ENCODE measurements at places on chromosomes 3 and 15.

DNA sequence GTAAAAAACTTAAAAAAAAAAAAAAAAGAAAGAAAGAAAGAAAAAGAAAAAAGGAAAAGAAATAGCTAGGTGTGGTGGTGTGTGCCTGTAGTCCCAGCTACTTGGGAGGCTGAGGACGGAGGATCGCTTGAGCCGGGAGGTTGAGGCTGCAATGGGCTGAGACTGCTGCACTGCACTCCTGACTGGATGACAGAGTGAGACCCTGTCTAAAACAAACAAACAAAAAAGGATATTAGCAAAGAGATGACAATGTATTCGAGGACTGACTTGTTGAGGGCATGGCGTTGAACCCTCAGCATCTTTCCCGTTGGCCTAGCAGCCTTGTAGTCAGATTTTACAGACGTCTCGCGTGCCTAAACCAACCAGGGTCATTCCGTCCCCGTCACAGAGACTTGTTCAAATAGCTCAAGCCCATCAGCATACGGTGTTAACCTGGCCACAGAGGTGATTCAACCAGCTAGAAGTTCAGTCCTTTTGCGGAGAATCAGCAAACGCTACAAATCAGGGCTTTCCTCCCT lies 528 bp upstream of the NIT2 start:
- DNase-seq, result no peak

DNA sequence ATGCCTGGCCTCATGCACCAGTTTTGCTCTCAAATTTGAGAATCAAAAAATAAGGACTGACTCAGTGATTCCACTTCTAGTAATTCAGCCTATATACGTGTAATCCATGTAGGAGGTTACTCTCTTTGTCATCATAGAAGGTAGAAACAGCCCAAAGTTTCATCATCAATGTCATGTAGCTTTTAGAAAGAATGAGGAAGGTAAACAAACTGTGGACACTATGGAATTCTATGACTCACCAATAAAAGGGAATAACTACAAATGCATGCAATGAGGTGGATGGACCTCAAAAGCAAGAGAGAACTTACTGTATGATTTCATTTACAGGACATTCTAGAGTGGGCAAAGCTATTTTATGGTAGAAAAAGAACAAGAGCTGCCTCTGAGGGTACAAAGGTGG lies 93.2 kb upstream of the LRIG1 start:
- no peak for DNase-seq

DNA sequence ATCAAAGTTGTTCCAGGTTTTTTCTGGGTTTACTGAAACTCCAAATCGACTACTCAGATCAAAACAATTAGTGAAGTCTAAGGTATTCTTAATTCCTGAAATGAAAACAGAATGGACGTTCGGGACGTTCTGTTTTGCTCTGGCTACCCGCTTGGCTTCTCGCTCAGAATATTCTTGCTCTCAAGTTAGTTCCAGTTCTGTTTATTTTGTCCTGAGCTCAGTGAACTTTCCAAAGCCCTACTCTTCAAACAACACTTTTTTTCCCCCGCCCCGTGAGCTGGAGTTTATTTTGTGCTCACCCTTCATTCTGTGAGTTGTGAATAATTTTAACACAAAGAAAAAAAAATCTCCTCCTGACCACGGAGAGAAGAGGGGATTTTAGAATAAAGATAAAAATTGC lies 72.6 kb downstream of the SAMMSON start:
- no peak for DNase-seq

GRCh38 chr3:17039594-17039993 lies 154.8 kb downstream of the PLCL2 start:
- DNase-seq, result no peak

DNA sequence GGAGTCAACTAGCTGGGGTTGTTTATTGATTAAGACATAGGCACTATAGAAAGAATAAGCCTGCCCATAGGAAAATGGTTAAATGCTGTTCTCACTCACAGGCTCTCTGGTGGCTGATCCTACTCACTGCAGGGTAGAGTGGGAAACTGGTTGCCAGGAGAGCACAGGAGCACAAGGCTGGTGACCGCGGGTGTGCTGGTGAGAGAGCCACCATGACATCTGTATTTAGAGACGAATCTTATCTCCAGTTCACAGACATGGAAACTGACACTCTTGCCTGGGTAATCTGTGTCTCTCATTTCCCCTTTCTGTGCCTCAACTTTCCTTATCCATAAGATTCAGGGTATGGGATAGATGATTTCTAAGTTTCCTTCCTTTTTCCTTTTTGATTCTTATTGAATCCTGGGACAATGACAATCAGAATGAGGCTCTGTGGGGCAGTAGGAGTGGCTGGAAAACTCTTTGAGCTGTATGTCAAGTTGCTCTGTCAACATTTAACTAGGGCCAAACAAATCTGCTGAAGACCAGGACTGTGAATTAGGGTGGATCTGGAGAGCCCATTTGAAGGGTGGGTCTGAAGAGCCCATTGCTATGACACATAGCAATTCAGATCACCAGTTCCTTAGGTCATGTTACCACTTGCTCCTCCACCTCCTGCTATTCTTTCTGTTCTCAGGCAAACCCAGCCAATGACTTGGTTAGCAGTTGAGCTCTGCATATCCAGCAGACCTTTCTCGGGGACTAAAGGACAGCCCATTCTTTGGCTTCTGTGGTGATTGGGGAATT lies 286.1 kb upstream of the TBL1XR1 start:
- DNase-seq, result no peak

GRCh38 chr3:127307916-127308315 lies 20.1 kb upstream of the PRR20G start:
- no peak for DNase-seq

DNA sequence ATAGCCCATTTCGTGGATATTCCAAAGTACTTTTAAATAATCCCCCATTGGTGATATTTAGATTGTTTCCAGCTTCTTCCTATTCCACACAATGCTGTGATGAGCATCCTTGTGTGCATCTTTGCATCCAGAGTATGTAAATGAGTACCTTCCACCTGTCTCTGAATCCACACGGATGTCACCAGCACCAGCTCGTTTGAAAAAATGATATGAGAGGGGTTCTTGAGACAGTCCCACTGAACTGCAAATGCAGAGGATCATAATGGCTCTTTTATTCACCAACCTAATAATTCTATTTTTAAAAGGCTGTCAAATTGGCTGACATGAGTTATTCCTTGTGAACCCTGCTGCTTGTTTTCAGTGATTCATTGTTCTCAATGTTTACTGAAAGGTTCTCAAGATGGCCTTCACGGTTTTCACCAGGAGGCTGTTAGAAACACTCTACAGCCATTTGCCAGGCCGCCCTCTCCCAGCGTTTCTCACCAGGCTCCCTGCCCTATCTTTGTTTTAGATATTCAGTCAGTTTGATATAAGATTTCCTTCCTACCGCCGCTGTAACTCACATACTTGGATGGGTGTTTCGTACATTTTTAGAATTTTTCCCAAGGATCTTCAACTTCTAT lies 96.7 kb upstream of the PTPRG start:
- DNase-seq, result no peak

DNA sequence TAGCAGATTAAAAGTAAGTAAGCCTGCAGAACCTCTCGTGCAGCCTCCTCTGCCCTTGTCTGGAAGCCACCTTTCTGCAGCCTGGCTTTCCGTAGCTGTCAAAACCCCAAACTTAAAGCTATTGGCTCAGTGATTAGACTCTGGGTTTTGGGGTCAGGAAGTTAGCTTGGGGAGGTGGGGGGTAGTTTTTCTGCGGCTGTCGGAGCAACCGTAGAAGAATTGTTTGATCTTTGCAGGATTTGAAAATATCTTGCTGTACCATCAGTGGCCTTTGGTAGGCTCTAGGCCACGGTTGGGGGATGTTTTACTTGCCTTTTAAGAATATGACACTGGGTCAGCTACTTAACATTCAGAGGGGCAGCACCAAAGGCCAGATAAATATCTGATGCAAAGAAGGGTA lies 88.4 kb upstream of the RASGRP1 start:
- peak; percentile 55 for DNase-seq

- no peak for DNase-seq
Observed at GRCh38 chr3:106206613-106207012, 337.8 kb upstream of the CBLB start.

DNA sequence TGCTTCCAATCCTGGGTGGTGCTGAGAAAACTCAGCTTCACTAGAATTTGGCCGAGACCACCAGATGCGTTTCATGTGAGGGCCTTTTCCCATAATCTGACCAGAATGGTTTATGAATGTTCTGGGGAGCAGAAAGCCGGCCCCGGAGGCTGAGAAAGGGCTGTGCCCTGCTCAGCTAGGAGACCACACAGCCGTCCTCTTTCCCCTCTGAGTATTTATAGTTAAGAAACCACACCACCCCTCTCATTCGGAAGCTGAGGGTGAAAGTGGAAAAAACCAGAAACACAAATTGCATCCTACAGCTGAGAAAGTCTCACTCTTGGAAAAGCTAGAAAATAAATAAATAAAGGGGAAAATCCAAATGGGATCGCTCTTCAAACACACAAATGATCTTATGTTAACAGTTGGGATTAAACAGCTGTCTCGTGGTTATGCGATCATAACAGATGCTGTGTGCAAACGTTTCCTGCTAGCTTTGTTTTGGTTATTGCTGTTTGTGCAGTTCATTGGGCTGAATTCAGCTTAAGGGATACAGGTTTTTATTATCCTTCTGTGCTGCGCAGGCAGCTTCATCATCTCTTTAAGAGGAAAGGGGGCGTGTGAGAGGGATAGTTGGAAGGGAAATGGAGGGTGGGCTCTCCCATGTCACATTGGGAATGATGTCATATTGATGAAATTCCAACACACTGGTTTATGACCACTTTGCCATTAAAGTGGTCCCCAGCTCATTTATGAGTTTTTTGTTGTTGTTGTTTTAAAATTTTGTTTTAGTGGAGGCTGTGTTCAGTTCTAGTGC lies 1026.2 kb upstream of the NR2F2 start:
- DNase-seq, result no peak

- no peak for DNase-seq
Observed at GRCh38 chr15:51090753-51091152, 4.0 kb downstream of the TNFAIP8L3 start.

DNA sequence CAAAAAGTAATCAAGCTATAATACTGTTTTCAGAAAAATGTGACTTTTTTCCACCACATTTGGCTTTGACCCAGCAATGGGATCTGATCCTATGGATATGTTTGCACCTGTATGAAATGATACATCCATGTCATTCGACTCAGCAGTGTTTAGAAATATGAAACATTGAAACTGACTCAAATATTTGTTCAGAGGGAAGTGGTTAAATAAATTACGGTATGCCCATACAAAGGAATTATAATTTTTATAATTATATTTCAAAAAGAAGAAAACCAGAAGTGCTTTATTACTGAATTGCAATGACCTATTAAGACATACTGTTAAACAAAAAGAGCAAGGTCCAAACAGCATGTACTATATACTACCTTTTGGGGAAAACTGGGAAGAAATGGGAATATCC lies 546.5 kb downstream of the MAGI1 start:
- DNase-seq, result no peak

DNA sequence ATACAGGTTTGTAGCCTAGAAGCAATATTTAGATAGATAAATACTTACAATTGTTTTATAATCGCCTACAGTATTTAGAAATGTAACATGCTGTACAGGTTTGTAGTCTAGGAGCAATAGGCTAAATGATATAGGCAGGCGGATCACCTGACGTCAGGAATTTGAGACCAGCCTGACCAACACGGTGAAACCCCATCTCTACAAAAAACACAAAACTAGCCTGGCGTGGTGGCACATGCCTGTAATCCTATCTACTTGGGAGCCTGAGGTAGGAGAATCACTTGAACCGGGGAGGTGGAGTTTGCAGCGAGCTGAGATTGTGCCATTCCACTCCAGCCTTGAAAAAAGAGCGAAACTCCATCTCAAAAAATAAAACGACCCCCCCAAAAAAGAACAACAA lies 375.2 kb upstream of the EPHA3 start:
- no peak for DNase-seq

- DNase-seq, result no peak
Observed at GRCh38 chr3:1380926-1381646, 288.3 kb downstream of the CNTN6 start.

- DNase-seq, result no peak
Observed at GRCh38 chr3:121852256-121852655, 17.2 kb downstream of the EAF2 start.

GRCh38 chr15:35630532-35630931 lies 84.6 kb upstream of the DPH6 start:
- DNase-seq, result no peak

GRCh38 chr3:11059799-11060115 lies 67.2 kb downstream of the SLC6A1 start:
- DNase-seq, result no peak

- DNase-seq, result peak; percentile 1
Observed at GRCh38 chr3:33718595-33718907, 497 bp upstream of the CLASP2 start.

DNA sequence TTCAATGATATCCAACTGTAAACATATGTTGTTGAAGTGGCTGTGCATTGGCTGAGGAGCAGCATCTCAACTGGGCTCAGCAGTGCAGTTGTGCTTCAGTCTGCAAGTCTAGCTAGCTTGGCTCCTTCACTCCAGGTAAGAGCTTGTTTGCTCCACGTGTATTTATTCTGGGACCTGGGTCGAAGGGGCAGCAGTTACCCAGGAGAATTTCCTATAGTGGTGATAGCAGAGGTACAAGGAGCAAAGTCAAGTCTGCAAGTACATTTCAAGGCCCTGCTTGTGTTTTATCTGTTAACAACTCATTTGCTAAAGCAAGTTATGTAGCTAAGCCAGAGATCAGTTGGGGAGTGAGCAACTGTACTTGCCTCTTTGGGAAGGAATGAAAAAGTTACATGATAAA lies 286.2 kb upstream of the UMPS start:
- no peak for DNase-seq

GRCh38 chr3:182105875-182106274 lies 394.1 kb downstream of the SOX2 start:
- DNase-seq, result no peak

- no peak for DNase-seq
Observed at GRCh38 chr3:162193148-162194095, 696.8 kb downstream of the OTOL1 start.

DNA sequence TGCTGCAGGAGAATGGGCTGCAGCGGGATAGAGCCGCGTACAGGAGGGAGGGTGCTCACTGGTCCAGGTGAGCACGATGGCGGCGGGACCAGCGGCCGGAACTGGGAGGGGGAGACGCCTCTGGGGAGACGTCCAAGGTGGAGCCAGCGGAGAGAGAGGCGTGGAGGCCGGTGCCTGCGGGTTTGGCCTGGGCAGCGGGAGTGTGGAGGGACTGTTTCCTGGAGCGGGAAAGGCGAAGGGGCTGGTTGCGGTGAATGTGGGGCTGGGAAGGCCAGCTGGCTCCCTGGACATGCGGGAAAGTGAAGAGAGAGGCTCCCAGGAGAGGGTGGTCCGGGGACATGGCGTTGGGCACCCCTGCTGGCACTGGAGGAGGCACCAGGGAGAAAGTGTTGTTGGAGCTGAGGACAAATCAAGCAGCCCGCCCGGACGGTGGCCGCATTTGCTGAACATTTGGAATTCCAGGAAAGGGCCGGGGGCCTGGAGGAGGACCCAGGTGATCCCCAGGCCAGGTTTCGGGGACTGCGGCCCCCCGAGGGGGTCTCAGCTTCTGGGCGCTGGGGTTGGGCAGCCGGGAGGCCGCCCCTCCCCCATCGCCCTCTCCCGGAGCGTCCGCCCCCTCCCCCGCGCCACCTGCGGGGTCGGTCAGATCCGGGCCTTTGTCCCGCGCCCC lies 34.3 kb downstream of the DNAJB8 start:
- DNase-seq, result no peak
